Epithelial cell of proximal tubule (primary cell): ENCODE measurements at places on chromosomes 1 and 21.

DNA sequence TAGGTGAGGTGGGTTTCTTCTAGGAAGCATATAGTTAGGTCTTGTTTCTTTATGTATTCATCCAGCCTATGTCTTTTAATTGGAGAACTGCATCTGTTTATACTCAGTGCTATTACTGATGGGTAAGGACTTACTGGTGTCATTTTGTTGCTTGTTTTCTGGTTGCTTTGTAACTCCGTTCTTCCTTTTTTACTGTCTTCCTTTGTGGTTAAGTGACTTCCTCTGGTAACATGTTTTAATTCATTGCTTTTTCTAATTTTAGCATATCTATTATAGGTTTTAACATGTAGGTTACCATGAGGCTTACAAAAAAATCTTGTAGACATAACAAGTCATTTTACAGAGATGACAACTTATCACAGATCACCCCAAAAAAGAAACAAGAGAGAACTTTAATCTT lies 160.8 kb downstream of the VAV3 start:
- no peak for DNase-seq

- no peak for DNase-seq
Observed at GRCh38 chr1:53180226-53180625, 16.4 kb upstream of the CPT2 start.

- no peak for DNase-seq
Observed at GRCh38 chr1:18010408-18010807, 97.2 kb upstream of the IGSF21 start.

GRCh38 chr1:35603468-35603867 lies 30.4 kb downstream of the TFAP2E start:
- no peak for DNase-seq

- DNase-seq, result no peak
Observed at GRCh38 chr21:46168659-46169386, 13.4 kb upstream of the FTCD start.

GRCh38 chr1:93692451-93692861 lies 10.8 kb upstream of the BCAR3 start:
- DNase-seq, result no peak

DNA sequence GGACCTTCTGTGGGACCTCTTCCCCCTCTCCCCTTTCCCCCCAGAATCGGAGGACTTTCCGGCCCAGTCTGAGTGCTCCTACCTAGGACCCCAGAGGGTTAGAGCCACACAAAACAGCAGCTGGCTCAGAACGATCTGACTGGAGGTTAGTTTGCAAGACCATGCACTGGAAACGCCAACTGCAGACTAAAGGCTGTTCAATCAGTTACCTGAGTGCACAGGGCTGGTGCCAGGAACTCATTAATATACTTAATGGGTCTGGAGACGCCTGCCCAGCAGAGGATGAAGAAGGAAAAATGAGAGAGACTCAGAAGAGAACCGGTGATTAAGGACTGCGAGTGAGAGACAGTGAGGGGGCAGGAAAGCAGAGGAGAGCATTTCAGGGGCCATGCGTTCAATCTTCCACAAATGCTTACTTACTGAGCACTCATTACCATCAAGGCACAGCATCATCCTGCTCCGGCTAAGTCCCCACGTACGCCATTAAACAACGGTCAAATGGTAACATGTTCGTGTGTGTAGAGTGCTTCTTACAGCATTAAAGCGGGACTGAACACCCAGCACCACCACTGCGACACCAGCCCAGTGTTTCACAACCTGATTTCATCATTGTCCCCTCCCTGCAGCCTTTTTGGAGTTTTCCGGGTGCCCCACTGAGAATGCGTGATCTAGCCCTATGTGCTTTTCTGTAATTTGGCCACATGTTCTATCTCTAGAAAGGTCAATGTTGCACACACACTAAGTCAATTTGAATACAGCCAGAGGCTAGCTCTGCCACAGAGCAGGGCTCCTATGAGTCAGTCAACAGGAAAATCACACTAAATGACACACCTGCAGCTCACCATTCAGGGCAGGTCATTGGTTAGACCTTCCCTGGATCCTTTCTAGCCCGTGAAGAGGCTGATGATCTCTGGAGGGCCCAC lies 7.6 kb downstream of the ENO1 start:
- no peak for DNase-seq

DNA sequence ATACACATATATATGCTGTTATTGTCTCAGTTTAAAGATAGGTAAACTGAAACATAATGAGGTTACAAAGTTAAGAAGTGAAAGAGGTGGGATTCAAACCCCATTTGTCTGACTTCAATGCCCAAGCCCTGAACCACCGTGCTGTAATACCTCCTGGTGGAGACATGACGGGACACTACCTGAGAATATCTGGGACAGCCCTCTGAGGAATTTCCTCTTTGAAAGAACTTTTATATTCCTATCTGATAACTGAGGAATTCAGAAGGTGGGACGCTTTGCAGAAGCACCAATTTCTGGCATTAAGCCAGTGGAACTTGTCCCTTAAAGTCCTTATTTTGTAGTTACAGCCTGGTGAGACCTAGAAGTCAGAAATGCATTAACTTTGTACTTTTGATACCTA lies 32.1 kb upstream of the FASLG start:
- no peak for DNase-seq

- DNase-seq, result no peak
Observed at GRCh38 chr1:164333387-164333786, 225.6 kb upstream of the PBX1 start.

- DNase-seq, result no peak
Observed at GRCh38 chr1:221813887-221814286, 72.0 kb upstream of the DUSP10 start.

DNA sequence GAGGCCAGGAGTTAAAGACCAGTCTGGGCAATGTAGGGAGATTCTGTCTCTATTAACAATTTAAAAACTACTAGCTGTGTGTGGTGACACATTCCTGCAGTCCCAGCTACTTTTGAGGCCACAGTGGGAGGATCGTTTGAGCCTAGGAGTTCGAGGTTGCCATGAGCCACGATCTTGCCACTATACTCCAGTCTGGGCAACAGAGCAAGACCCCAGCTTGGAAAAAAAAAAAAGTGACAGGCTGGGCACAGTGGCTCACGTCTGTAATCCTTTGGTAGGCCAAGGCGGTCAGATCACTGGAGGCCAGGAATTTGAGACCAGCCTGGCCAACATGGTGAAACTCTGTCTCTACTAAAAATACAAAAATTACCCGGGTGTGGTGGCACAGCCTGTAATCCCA lies 26.8 kb downstream of the HP1BP3 start:
- no peak for DNase-seq

DNA sequence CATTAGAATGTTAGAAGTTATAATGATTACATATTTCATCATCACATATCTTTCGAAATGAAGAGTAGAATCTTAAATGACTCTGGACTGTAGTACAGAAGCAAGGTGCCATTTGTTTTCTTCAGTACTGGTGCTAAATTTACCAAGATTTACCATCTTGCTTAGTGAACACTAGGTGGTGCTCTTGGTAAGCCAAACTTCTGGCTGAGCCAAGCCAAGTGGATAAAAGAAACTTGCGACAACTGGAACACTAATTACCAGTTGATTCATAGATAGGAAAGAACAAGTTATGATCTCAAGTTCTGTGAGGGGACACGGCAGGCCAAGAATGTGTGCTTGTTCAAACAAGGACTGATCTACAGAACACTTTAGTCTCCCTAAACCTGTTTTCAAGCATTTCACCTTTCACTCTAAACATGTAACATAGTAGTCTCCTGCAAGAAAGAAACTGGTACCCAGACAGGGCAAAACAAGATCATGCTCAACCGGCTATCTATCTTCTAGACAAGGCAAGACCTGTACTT lies 19.8 kb downstream of the SPRTN start:
- DNase-seq, result peak; percentile 53

- DNase-seq, result no peak
Observed at GRCh38 chr1:116697548-116698243, 30.2 kb upstream of the IGSF3 start.

GRCh38 chr1:23210963-23211362 lies 6.3 kb downstream of the HTR1D start:
- DNase-seq, result no peak

DNA sequence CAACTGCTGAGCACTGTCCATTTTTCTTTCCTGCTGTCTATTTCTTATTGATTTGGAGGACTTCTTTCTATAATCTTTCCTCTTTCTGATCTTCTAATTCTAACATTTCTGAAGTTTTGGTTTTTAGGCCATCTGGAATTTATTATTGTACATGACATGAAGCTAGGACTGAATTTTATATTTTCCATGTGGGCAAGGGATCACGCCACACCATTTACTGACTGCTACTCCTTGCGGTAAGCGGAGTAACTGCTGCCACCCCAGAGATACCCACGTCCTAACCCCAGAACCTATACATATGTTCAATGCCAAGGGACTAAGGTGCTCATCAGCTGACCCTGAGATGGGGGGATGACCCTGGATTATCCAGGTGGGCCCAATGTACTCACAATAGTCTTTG lies 70.6 kb downstream of the NPHP4 start:
- no peak for DNase-seq

- no peak for DNase-seq
Observed at GRCh38 chr1:31383967-31384366, 11.1 kb upstream of the FABP3 start.

DNA sequence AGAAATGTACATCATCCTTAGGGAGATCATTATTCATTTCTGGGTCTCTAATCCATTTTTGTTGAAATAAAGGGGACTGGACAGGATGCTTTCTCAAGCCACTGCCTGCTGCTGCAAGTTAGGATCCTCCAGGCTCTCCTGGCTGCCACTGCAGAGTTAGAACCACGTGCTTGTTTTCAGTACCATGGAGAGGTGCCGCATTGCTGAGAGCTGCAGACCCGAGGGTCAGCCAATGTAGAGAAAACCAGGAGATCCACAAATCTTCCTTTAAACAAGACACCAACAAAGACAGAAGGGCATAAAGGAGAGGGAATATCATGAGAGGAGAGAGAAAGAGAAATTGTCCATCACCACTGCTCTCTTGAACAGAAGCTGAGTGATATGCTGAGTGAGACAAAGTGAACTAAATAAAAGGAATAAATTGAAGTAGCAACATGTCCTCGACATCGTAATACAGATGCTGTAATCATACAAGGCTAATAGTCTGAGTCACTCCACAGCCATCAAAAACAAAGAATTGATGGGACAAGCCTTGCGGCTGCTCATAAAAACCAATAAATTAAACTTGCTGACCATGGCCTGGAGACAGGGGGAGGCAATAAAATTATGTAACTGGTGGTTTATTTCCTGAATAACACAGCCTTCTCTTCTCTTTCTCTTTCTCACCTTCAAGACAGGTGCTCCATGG lies 255.7 kb downstream of the OMA1 start:
- peak; percentile 2 for DNase-seq

DNA sequence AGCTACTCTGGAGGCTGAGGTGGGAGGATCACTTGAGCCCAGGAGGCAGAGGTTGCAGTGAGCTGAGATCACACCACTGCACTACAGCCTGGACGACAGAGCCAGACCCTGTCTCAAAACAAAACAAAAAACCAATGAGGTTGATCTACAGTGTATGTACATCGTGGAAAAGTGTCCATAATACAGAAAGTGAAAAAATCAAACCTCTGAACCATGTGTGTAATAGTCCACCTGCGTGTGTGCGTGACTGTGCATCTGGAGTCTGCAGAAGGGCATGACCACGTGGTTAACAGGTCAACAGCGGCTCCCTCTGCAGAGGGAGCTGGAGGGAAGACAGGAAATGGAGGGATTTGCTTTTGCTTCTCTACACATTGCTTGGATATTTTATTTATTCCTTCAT lies 32.4 kb upstream of the ENO1 start:
- no peak for DNase-seq

DNA sequence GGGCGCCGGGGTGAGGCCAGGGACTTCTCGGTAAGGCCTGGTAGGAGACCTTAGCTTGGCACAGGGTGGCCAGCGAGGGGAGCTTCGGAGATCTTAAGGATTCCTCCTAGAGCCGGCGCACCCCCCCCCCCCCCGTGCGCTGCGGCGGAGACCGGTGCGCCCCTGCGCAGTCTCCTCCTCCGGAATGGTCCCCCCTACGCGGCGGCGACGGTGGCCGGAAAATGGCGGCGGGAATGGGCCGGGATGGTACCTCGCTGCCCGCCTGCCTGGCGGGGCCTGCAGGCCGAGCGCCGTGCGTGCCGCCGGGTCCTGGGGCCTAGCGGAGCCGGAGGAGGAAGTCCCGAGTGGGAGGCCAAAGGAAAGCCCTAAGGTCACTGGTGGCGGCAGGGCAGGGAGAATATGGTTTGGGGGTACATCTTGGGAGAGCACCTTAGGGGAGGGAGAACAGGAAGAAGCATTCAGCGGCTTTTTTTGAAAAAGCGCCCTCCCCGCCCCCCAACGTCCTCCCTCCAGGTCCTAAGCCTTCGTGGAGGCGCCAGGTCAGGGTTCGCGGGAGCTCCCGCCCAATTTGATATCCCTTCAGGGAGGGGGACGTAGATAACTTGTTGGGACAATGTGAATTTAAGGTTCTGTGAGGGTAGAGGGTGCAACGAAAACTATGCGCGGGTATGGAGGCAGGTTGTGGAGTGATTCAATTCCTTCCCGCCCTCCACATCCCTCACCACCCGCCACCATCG lies 429 bp downstream of the SRRM1 start:
- DNase-seq, result no peak

GRCh38 chr1:93603106-93603505 lies 78.5 kb downstream of the BCAR3 start:
- DNase-seq, result no peak
